Regular cardiac myocyte (primary cell): ENCODE measurements at places on chromosomes 1 and 21. TPM values are rescaled to one million over a fixed set of nuclear protein-coding genes. Genes with fewer than 3 reads are reported as not detected.

Gene RGS4
- 919 and 1,715 TPM in 2 replicates for total RNA-seq

Gene NPR1
- total RNA-seq, result 0.19 and 0.85 TPM in 2 replicates

Gene CLCA1
- not detected in 2 replicates for total RNA-seq

Gene TDRD5
- not detected in 2 replicates for total RNA-seq

Gene TBX15
- total RNA-seq, result 1.7 and 1.9 TPM in 2 replicates

Gene ABCD3
- 44.5 and 45.1 TPM in 2 replicates for total RNA-seq

Gene TRMT1L
- total RNA-seq, result 21.1 and 31.3 TPM in 2 replicates

Gene NR0B2
- not detected in 2 replicates for total RNA-seq

Gene DENND2D
- 2.1 and 10.7 TPM in 2 replicates for total RNA-seq

Gene TFF3
- total RNA-seq, result 0.58 TPM in 1 of 2 replicates, not detected in the other
